MG63 (cell line): ENCODE measurements at places on chromosomes 2 and 18.

DNA sequence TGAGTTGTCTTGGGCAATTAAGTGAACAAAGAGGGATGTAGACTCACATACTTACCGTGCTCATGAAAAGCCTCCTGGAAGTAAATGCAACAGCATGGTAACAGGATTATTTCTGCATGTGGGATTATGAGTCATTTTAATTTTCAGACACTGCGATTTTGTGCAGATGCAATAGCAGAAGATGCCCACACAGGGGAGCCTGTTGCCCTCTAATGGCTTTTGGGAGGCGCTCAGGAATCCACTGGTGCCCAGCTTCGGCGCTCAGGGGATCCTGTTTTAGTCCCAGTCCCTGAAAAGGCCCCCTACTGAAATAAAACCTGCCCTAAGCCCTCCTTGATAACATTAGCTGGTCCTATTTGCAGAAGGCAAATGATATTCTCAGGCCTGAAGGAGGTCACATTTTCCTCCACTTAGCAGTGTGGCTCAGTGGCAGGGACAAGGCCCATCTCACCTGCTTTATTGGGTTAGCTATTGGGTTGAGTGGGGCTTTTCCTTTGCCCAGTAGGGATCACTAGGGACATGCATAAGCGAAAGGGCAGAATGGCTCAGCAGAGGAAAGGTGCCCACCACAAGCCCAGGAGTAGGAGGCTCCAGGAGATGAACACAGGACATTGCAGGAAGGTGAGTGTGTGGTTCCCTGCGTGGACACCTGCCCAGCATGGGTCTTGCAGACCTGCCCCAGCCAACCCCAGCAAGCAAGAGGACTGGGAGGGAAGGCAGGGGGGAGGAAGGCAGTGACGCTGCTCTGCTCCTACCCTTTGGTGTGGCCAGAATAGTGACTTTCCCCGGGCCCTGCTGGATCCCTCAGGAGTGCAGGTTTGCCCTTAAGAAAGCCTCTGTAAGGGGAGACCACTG lies 26.5 kb upstream of the KCNS3 start:
- peak; percentile 54 for DNase-seq

DNA sequence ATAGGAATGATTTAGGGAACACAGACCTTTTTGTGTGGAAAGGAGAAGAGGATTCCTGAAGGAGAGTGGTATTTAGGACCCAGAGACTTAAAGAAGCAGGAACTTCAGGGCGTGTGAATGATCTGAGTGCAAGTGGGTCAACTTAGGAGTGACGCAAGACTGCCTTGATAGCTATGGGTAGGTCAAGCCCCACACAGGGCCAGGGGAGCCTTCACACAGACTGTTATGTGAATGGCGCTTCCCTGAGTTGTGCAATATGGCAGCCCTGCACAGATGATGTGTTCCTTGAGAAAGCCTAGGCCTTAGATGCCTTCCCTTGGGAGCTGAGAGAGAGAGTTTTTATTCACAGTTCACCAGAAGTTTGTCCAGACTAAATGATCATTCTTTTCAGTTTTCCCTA lies 47.1 kb upstream of the IGFBP5 start:
- DNase-seq = no peak

DNA sequence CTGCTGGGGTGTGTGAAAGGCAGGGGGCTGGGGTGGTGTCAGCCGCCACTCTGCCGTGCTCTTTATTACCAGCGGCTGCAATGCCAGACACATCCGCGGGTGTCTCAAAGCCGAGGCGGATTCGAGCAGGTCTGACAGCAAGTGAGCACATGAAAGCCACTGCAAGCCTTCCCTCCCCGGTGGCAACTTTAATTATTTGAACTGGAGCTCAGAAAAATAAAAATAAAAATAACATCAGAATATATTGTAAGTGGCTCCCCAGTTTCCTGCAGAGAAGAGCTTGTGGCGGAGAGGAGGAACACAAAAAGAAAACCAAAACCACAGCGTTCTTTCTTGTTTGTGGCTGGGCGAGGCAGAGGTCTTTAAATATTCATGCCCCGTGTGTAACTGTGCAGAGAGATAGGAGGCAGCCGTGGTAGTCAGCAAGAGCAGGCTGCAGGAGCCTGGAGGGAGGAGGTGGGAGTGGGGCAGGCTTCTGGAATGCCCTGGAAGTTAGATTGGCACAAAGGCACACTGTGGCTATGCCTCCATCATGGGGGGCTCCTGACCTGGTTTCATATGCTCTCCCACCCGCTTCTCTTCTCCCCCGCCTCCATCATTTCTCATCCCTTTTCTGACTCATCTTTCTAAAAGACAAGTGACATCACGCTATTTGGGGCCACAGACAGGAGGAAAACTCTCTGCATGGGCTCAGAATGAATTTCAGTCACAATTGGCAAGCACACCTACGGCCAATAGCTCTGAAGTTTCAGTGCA lies 199.8 kb downstream of the CLIP4 start:
- peak; percentile 36 for DNase-seq

DNA sequence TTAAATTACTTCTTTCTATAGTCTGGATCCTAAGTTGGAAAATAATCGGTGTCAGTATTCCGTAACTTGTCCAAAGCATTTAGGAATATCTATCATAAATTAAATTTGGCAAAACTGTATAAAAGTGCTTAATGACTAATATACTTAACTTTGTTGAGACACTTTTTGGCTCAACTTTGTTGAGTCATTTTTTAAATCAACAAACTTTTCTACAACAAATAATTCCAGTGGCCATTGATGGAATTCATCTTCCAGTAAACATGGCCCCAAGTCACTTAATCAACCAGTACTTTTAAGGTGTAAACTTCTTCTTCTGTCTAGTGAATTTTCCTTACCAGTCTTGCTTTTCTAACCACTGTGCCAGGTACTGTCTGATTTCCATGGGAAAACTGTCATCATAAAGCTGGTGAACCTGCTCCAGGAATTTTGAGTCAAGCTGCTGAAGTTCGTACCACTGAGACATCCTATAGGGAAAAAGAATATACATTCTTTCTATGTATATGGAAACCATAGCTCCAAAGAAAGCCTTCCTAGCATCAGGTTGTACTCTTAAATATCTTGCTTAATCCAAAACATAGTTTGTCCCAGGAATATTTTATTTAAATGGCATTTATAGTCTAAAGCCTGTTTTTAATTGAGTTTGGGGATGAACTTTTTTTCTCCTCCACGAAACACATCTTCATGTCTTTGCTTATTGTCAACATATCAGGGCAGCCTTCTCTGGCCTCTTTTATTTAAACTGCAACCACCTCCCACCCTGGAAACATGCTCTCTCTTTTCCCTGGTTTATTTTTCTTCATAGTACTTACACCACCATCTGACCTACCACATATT lies 4.2 kb downstream of the STAT1 start:
- DNase-seq = no peak
